Tibial artery (tissue), 4 donors: ENCODE measurements at places on chromosomes 3 and 15.

GRCh38 chr15:41926185-41927056 is 32.6 kb upstream of the SPTBN5 start:
- no peaks in the 10 kb centered on the region for H3K4me1 ChIP-seq
- peak overlapping the region; percentile 48 for H3K27ac ChIP-seq
- no peak for DNase-seq

- no peak overlapping the region for H3K27ac ChIP-seq
- no peak for DNase-seq
- no peaks in the 10 kb centered on the region for H3K36me3 ChIP-seq
Measured at GRCh38 chr3:189981668-189982067, 139.0 kb downstream of the P3H2 start.

DNA sequence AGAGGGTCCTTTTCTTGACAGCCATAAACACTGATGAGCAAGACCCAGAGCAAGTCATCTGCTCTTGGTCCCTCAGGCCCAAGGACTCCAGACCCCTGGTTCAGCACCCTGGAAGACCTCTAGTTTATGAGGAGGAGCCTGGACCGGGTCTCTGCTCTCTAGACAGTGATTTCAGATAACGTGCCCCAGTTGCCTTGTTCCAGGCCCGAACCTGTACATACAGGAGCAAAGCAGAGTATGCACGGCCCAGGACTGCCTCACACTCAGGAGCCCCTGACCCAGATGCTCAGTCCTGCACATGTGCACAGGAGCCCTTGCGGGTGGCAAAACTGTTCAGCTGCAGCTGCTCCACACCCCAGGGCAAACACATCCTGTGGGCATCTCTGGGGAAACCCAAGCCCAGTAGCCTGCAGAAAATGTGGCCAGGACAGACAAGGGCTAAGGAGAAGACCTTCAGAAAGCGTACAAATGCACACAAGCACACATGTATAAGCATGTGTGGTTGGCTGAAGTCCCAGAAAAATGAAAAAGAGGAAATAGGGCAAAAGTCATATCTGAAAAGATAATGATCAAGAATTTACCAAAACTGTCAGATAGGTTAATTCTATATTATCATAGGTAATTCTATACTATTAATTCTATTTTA is 59.9 kb upstream of the CORO2B start:
- H3K36me3 ChIP-seq, result no peaks in the 10 kb centered on the region
- H3K4me3 ChIP-seq, result no peak overlapping the region
- H3K4me1 ChIP-seq, result peaks cover 23% of the 10 kb centered on the region
- DNase-seq, result no peak

- H3K27ac ChIP-seq, result no peak overlapping the region
- no peak overlapping the region for H3K4me3 ChIP-seq
- DNase-seq, result no peak
- H3K36me3 ChIP-seq, result no peaks in the 10 kb centered on the region
Measured at GRCh38 chr3:185754920-185755319, 69.9 kb downstream of the IGF2BP2 start.

DNA sequence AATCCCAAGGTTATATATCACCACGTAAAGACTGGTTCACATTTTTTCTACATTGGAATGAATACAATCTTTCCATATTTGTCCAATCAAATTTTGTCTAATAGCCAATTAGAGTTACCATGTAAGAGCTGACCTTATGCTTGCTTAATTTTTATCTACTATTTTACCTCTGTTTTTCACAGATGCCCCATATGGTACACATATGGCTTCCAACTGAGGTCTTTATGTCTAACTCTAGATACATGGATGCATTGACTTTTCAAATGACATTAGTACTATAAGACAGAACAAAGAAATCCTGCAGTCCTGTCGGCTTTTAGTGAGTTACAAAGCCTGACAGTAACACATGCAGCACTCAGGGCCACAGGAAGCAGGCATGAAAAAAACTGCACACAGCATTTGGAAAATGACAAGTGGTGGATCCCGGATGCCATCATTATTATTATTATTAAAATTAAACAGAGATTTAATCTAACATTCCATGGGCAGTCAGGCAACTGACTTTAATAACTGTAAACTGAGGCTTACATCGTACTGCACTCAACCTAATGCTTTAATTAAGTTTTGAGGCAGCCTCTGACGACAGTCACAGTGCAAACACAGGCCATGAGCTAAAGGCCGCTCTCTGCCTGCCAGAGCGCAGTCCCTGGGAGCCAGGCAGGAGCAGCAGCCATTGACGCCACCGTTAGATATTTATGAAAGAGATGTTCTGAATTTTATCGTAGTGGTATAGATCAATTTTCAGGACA is 113.9 kb upstream of the TMCO5A start:
- H3K27ac ChIP-seq, result no peak overlapping the region
- no peaks in the 10 kb centered on the region for H3K27me3 ChIP-seq
- H3K4me3 ChIP-seq, result no peak overlapping the region
- no peaks in the 10 kb centered on the region for H3K36me3 ChIP-seq
- H3K4me1 ChIP-seq, result no peaks in the 10 kb centered on the region
- DNase-seq, result no peak

- no peak overlapping the region for H3K27ac ChIP-seq
- no peak overlapping the region for H3K4me3 ChIP-seq
- no peaks in the 10 kb centered on the region for H3K36me3 ChIP-seq
- no peak for DNase-seq
- no peaks in the 10 kb centered on the region for H3K27me3 ChIP-seq
- no peaks in the 10 kb centered on the region for H3K4me1 ChIP-seq
Measured at GRCh38 chr3:120909602-120909878, 1.5 kb downstream of the STXBP5L start.
